ENCODE measurements at places on chromosomes 6 and 20.

GRCh38 chr20:21301940-21302663, 1.0 kb upstream of the XRN2 start:
- DNase-seq: no peak

- no peak for DNase-seq
Measured at GRCh38 chr6:151408858-151409257, 17.5 kb upstream of the ZBTB2 start.

GRCh38 chr6:36478051-36478526, 35.3 kb downstream of the KCTD20 start:
- no peak for DNase-seq

DNA sequence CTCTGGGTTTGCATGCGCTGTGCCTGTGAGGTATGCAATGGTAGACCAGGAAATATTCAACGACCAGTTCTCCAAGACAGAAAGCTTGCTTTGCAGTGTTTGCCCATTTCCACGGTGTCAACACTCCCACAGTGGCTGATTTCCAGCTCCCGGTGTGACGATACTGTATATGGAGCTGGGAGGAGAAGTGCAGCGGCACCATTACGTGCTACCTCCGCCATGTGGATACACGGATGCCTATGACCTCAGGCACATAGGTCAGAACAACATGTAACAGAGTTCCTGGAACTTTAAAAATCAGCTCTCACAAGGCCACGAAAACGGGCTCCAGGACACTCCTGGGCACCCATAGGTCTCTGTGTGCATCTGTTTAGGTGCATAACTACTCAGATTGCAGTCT, 51.1 kb downstream of the NFATC2 start:
- no peak for DNase-seq

DNA sequence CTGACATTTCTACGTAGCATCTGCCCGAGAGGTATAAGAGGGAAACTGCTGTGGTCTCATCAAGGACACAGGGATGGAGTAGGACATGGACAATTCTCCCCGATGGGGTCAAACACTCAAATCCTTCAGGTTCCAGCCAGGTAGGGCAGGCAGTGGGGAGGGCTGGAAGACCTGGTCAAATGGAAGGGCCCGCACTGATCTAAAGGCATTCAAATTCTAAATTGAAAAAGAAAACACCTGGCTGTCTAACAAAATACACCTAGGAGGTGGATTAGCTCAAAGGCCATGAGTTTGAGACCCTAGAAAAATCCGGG, 8.2 kb downstream of the DUSP15 start:
- DNase-seq: no peak

DNA sequence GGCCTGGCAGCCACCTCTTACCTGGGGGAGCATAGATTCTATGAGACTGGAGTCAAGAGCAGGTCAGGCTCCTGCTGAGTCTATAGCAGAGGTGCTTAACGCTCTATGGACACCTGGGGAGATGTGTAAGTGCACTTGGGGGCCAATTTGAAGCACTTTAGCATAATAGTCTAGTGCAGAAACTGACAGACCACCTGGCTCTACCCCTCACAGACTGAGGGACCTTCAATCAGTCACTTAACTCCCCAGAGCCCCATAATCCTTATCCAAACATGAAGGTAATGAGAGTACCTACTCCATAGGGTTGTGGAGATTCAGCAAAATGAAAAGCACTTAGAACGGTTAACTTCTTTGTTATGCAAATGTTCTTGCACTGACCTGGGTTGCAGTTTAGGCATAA, 87.3 kb upstream of the SLC22A16 start:
- DNase-seq: no peak

- no peak for DNase-seq
Measured at GRCh38 chr6:56814802-56815201, 140.1 kb upstream of the BEND6 start.

DNA sequence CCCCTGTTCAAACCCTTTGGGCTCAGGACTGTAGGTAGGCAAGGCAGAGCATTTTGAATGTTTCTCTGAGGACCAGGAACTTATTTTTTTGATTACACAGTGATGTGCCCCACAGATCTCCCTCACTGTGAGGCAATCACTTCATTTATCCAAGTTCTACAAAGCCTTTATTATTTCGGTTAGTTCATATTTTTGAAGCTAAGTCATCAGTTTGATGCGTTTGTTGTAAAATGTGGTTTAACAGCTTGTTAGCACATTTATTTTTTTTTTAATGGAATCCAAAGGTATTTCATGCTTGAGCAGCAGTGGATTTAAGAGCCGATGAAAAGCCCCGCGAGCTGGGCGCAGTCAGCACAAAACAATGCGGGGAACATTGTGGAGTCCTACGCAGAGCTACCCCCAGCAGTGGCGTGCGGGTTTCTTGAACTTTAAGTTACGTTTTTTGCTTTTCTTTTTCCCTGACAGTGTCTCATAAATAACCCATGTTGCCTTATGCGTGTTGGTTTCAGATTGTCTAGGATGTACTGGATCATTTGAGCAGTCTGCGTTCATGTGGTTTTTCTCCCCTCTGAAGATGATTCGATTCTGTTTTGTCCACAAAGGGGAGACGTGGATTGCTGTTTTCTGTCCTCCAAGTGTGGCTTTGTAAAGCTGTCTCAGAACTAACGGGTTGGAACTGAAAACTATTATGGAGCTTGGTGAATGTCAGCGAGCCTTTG, 233.6 kb upstream of the BMP2 start:
- no peak for DNase-seq

- DNase-seq: no peak
Measured at GRCh38 chr6:109050012-109050411, 44.6 kb downstream of the SESN1 start.

GRCh38 chr6:101668496-101669030, 275.1 kb downstream of the GRIK2 start:
- no peak for DNase-seq

DNA sequence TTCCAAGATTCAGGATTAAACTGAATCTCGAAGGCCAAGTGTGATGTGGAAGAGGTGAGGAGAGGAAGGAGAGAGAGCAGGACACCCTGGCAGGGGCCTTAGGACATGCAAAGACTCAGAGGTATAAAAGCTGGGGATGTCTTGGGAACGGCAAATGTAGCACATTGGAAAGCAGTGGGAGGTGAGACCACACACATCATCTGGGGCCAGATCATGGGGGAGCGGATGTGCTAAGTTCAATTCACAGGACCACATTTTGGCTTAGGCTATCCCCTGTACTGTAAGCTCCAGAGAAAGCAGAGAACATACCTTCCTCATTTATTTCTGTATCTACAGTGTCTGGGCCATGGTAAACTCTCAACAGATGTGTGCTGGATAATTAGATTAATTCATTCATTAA, 59.5 kb upstream of the MBOAT1 start:
- DNase-seq: no peak

GRCh38 chr6:40251637-40252300, 317.5 kb upstream of the MOCS1 start:
- DNase-seq: no peak

GRCh38 chr20:55515832-55516231, 489.5 kb downstream of the CBLN4 start:
- DNase-seq: no peak

DNA sequence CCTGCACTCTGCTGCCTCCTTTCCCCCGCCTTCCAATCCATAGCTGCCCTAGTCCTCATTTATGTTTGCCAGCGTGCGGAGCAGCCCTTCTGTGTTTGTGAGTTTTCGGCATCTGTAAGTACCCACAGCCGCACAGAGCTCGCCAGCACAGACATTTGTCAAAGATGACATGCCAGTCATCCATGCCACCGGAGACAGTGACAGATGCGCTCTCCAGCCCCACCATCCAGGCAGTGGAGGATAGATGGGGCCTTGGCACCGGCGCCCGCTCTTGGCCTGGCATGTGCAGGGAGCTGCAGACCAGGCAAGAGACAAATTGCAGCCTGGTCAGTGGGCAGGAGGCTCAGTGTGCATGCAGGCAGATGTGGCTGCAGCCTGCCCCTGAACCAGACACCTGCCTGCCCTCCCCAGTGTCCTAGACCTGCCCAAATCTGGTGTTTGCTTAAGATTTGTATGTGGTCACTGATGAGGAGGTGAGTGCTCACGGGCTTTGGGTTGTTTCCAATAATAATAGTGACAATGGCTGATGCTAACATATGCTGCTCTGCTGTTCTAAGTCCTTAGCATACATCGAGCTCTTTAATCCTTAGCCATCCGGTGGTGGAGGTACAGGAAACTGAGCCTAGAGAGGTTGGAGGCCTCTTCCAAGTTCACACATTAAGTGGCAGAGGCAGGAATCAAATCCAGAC, 78.1 kb downstream of the UNC5CL start:
- no peak for DNase-seq

DNA sequence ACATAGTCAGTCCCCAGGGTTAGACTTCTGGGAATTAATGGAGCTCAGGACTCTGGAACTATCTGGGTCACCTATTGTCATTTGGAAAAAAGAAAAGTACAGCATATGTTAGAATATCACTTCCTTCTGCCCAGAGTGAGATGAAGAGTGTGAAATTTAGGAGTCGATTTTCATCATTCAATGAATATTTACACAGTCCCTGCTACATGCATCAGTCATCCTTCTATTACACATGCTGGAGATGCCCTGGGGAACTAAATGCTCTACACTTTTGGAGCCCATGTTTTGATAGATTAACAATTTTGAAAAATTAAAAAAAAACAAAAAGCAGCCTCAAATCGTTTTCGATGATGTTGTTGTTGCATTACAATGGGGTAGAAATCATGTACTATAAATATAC, 315.4 kb downstream of the ALDH8A1 start:
- DNase-seq: no peak

DNA sequence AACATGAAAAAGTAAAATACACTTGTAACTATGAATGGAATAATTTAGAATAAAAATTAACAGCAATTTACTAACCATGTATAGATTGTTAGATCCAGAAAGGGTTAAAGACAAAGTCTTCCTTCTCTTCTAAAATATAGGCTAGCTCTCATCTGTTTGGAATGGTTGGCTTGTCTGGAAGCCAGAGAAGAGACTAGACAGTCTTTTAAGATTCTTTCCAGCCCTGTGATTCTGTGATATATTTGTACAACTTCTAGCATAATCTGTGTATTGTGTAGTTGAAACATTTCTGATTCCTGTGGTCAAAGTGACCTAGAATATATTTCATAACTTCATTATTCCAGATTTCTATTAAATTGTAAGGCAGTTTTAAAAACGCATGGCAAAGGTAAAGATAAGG, 196.6 kb downstream of the UST start:
- no peak for DNase-seq

GRCh38 chr6:67888886-67889681, 746.0 kb upstream of the ADGRB3 start:
- DNase-seq: peak; percentile 42

DNA sequence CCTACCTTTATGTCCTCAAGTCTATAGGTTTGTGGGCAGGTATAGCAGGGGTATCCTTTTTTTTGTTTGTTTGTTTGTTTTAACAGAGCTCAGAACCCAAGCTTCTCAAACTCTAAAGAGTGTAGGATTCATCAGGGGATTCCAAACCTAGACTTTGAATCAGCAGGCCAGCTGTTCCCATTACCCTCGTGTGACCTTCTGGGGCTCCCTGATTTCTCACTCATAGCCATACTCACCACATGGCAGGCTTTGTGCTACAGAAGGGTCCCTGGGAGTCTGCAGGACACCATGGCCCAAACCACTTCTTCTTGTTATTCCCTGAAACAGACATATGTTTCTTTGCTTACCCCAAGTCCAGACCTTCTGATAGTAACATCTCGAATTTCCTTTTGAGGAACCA, 350.8 kb upstream of the TSHZ2 start:
- DNase-seq: no peak

- DNase-seq: no peak
Measured at GRCh38 chr20:16311756-16312155, 261.5 kb downstream of the KIF16B start.

GRCh38 chr6:71012866-71013469, 56.1 kb upstream of the B3GAT2 start:
- DNase-seq: peak; percentile 48

GRCh38 chr6:160077526-160077925, 44.1 kb upstream of the SLC22A1 start:
- no peak for DNase-seq

- no peak for DNase-seq
Measured at GRCh38 chr6:25660512-25660911, 8.5 kb downstream of the SCGN start.

DNA sequence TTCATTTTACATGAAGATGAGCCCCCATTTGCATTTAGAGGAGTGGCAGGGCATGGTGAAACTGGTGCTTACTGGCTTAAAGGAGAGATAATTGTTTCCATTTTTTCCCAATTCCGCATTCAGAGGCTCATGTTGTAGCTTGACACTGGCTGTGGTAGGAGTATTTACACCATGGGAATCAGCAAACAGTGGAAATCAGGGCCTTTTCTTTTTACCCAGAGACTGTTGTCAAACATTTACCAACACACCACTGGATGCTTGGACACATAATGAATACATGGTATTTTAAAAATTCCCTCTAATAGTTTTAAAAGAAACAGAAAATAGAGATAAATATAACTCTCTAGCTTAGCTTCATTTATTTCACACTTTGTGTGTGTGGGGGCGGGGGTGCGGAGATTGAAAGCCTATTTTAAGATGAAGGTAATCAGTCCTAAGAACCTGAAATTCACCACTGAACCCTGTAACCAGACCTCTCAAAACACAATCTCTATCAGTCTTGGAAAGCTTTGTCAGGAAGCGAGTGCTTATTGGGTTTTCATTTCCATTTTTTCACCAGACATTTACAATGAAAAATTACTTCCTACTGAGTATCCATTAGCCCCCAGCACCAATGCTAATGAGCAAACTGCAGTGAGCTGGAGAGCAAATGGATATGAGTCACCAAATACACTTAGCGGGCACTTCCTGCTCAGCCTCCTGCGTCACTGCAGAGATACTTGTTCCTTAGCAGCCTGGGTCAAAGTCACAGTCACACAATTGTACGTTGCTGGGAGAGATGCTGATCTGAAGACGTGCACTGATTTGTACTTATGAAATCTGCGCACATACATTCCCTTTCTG, 532.0 kb downstream of the BCKDHB start:
- DNase-seq: peak; percentile 54

DNA sequence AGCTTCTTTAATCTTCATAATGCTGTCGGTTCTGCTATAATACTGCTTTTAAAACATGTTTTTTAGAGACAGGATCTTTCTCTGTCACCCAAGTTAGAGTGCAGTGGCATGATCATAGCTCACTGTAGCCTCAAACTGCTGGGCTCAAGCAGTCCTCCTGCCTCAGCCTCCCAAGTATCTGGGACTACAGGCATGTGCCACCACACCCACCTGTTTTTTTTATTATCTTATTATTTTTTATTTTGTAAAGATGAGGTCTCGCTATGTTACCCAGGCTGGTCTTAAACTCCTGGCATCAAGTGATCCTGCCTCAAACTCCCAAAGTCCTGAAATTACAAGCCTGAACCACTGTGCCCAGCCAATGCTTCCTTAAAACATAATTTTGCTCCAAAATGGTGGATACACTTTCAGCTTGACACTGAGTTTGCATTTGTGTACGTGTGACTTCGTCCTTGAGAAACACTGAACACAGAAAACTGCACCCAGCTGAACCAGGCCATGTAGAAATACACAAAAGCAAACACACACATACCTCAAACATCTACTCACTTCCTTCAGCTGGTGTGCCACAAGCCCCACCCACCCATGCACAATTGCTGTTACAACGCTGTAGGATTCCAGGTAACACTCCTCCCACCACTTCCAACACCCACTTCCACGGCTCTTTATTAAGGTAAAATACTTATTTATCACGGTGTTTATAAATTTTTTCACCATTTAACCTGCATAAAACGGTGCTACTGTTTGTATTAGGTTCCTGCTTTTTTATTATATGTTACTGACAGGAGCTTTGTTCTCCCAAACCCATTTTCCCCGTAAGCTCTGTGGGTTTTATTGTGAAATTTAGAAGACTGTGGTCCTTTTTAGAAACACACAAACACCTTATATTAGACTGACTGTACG, 109.1 kb downstream of the TSHZ2 start:
- DNase-seq: no peak

GRCh38 chr6:53487080-53487479, 57.8 kb downstream of the GCLC start:
- DNase-seq: no peak
